Progenitor cell of endocrine pancreas (in vitro differentiated cells): ENCODE measurements at places on chromosomes 16 and 17.

DNA sequence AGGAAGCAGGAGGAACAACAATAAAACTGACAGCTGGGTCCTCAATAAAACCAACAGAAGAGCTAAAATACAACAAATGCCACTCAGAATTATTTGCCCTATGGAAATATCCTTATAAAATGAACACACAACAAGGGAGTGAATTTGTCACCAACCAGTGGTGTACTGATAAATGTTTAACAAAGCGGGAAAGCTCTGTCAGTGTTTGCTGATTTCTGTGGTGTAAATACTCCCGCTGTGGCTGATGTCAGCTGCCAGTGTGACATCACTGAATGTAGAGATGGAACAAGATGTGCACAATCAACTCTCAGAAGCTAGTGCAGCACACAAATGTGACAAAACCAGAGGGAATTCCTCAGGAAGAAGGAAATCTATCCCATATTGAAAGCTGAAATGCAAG is 51.9 kb downstream of the CDYL2 start:
- H3K36me3 ChIP-seq, result peaks cover 1% of the 10 kb centered on the region
- no peaks in the 10 kb centered on the region for H3K27me3 ChIP-seq
- no peak overlapping the region for H3K27ac ChIP-seq

GRCh38 chr17:14605267-14605599 is 304.4 kb downstream of the HS3ST3B1 start:
- no peak overlapping the region for H3K4me3 ChIP-seq
- no peak overlapping the region for H3K27ac ChIP-seq
- no peaks in the 10 kb centered on the region for H3K27me3 ChIP-seq
- no peaks in the 10 kb centered on the region for H3K4me1 ChIP-seq
- no peak for DNase-seq

DNA sequence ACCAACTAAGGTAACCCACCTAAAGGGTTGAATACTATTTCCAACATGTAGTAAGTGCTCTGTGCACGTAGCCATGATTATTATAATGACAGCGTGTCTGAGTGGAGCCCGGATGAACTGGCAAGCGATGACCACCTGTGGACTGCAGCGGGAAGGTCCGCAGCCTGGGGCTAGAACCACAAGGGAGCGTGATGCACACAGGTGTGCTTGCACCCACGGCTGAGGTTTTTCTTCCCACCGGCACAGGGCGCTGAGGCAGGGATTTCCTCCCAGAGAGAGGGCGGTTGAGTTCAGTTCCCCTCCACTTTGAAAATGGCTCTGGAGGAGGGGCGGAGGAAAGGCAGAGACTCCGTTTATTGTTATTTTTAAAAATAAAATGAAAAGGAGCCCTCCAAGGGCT is 221.7 kb upstream of the HSBP1 start:
- DNase-seq, result no peak
- no peak overlapping the region for H3K4me3 ChIP-seq
- peaks cover 7% of the 10 kb centered on the region for H3K4me1 ChIP-seq

DNA sequence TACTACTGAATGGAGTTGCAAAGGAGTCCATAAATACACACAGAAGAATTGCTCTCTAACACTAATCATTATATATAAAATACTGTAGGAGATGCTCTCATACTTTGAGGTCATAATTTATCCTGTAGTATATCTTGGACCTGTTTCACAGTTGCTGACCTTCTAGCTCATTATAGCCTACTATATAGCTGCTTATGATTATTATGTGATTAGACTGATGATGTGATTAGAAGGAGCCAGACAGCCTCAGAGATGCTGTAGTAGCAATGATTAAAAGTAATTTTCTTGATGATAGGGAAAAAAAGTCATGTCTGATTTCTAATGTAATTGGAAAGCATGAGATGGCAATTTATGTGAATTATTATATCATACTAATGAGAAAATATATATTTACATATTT is 455.7 kb downstream of the CNTNAP4 start:
- H3K27ac ChIP-seq, result no peak overlapping the region
- H3K36me3 ChIP-seq, result no peaks in the 10 kb centered on the region
- no peak for DNase-seq

DNA sequence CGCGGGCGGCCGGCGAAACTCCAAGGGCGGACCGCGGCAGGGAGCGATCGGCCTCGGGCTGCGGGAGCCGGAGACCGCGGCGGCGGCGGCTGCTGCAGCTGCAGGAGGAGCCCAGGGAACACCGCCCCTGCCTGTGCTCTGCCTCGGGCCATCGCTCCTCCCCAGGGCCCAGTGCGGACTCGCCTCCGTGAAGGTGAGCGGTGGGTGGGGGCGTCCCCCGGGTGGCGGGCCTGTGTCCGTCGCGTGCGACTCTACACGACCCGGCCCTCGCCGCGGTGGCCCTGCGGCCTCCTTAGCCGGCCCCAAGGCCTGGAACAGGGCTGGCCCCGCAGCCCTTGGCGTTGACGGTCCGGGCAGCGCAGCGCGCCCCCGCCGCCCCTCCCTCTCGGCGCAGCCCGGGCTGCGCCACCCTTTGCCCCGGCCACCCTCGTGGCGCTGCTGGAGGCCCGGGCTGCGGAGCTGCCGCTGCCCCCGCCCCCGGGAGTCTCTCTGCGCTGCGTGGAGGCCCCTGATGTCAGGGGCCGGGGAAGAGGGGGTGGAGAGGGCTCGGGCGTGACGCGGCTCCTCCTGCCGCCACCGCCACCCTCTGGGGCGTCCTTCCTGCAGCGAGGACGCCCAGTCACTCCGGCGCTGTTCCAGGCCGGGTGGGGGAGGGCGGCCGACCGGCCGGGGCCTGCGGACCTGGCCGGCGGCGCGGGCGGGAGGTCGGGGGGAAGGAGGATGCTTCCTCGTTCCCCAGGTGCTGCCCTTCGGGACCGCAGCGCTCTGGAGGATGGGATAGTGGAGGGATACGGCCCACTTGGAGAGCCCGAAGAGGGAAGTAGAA is 485 bp downstream of the DYNLL2 start:
- H3K36me3 ChIP-seq, result peaks cover 6% of the 10 kb centered on the region
- peak overlapping the region; percentile 90 for H3K4me3 ChIP-seq
- peaks cover 6% of the 10 kb centered on the region for H3K27me3 ChIP-seq
- peaks cover 46% of the 10 kb centered on the region for H3K4me1 ChIP-seq

DNA sequence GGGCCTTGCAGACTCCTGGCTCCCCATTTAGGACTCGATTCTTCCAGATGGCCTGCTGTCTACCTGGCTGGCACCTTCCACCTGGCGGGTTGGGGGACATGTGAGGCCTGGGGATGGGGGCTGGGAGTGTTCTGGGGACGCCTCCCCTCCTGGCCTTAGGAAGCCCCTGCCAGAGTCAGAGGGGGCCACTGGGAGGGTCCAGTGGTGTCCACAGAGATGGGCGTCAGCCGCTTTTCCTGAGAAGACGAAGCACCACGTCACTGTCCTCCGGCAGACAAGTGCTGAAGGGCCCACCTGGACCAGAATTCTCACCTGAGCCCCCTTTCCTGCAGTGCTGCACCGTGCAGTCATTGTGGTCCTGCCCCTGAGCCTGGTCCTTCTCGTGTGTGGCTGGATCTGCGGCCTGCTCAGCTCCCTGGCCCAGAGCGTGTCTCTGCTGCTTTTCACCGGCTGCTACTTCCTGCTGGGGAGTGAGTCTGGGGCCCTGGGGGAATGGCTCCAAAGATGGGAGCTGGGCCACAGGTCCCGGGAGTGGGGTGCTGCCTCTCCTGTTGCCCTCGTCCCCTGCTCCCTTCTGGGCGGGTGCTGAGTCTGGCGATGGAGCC is 2.9 kb downstream of the TMEM235 start:
- peaks cover 42% of the 10 kb centered on the region for H3K27me3 ChIP-seq
- no peaks in the 10 kb centered on the region for H3K36me3 ChIP-seq
- H3K4me3 ChIP-seq, result no peak overlapping the region
- no peak overlapping the region for H3K27ac ChIP-seq
- H3K4me1 ChIP-seq, result no peaks in the 10 kb centered on the region

- no peak overlapping the region for H3K27ac ChIP-seq
- no peaks in the 10 kb centered on the region for H3K4me1 ChIP-seq
- DNase-seq, result no peak
- H3K27me3 ChIP-seq, result peaks cover 32% of the 10 kb centered on the region
- no peaks in the 10 kb centered on the region for H3K36me3 ChIP-seq
Observed at GRCh38 chr16:55938126-55938525, 63.0 kb upstream of the CES5A start.

DNA sequence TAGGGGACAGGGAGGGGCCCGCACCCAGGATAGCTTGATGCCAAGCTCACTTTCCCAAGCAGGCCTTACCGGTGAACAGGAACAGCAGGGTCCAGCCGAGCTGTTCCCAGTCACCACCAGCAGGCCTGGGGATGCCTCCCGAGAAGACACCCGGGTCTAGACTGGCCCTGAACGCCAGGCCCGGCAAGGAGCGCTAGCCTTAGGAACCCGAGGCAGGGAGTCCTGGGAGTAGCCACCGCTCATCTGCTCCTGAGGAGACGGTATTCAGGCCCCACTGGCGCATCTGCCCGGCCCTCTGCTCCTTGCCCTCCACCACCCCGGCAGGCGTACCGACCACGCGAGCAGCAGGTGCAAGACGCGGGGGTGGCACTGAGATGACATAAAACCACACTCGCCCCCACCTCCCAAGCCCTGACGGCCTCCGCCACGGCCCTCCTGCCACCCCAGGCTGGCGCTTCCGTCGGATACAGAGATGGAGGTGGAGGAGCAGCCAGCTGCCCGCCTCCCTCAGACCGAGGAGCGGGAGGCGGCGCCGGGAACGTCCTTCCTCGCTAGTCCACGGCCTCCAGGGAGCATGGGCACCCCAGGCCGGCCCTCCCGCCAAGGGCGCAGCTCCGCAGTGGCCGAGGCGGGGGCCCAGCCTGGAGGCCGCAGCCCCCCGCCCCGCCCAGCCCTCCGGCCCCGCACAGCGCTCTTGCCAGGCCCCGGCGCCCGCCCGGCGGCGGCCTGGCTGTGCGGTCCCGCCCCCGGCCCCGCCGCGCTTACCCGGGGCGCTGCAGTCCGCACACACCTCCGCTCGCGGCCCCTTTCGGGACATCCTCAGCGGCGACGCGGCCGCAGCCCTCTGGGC is 661 bp downstream of the GIT1 start:
- H3K27me3 ChIP-seq, result no peaks in the 10 kb centered on the region
- no peaks in the 10 kb centered on the region for H3K36me3 ChIP-seq
- peak overlapping the region; percentile 79 for H3K4me3 ChIP-seq
- no peak for DNase-seq

DNA sequence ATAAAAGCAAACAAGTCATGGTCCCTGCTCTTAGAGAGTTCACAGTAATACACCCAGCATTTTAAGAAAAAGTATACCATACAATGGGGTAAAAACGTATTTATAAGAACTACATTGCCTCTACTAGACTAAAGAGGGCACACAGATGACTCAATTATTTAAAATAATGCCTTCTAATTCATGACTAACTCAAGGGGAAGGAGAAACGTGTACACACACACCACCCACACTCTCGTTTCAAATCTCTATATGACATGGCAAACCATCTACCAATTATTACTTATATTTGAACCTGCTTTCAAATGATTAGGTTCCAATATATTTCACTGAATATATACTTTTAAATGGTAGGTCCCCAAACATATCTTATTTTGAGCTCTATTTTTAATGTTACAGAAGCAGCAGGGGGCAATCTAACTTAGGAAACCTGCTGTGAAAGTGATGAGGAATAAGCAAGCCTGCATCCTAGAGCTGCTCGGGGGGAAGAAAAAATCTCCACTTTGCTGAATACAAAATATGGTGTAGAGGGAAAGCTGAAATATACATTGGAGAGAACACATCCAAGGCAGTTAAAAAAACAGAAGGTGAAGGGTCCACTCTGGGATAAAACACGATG is 232.4 kb upstream of the PSMD7 start:
- peaks cover 7% of the 10 kb centered on the region for H3K4me1 ChIP-seq
- H3K27ac ChIP-seq, result no peak overlapping the region
- H3K36me3 ChIP-seq, result no peaks in the 10 kb centered on the region
- H3K27me3 ChIP-seq, result peaks cover 4% of the 10 kb centered on the region

GRCh38 chr17:67995570-67996263 is 552 bp downstream of the C17orf58 start:
- H3K4me1 ChIP-seq, result peaks cover 17% of the 10 kb centered on the region
- DNase-seq, result peak; percentile 22
- H3K36me3 ChIP-seq, result no peaks in the 10 kb centered on the region
- H3K4me3 ChIP-seq, result peak overlapping the region; percentile 76
- H3K27me3 ChIP-seq, result peaks cover 13% of the 10 kb centered on the region
- peak overlapping the region; percentile 89 for H3K27ac ChIP-seq

DNA sequence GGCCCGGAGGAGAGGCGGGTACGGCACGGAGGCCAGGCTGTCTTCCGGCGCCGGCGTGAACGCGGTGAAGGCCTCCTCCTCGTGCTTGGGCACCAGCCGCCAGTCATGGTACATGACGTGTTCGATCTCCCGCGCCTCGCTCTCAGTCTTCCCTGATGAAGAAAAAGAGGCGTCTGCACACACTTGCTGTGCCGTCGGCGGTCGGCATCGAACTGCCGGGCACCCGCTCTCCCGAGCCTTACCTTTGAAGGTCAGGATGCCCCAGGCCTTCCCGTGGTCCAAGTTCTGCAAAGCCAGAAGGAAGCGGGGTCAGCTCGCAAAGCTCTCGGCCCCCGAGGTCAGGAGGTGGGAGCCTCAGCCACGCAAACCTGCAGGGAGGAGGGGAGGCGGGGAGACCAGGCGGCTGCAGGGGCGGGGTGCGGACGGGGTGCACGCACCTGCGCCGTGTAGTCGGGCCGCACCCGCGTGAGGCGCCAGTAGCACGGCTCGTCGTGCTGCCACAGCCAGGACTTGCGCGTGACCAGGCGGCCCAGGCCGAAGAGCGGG is at the start of gene EME2:
Gene EME2 (plus strand): TSS at position 449 of the 546 bp plus-strand sequence. CDS start 418 bp downstream, outside the sequence.
- H3K27ac ChIP-seq, result peak within 1 kb of the TSS; percentile 98
- H3K4me1 ChIP-seq, result peaks cover 9% of the 10 kb centered on the region
- peak within 1 kb of the TSS; percentile 94 for H3K4me3 ChIP-seq
- H3K27me3 ChIP-seq, result no peaks in the 10 kb centered on the region
- H3K36me3 ChIP-seq, result peaks cover 6% of the 10 kb centered on the region

GRCh38 chr17:51860954-51861561 is 297.5 kb downstream of the CA10 start:
- H3K4me1 ChIP-seq, result peaks cover 16% of the 10 kb centered on the region
- no peak overlapping the region for H3K27ac ChIP-seq

DNA sequence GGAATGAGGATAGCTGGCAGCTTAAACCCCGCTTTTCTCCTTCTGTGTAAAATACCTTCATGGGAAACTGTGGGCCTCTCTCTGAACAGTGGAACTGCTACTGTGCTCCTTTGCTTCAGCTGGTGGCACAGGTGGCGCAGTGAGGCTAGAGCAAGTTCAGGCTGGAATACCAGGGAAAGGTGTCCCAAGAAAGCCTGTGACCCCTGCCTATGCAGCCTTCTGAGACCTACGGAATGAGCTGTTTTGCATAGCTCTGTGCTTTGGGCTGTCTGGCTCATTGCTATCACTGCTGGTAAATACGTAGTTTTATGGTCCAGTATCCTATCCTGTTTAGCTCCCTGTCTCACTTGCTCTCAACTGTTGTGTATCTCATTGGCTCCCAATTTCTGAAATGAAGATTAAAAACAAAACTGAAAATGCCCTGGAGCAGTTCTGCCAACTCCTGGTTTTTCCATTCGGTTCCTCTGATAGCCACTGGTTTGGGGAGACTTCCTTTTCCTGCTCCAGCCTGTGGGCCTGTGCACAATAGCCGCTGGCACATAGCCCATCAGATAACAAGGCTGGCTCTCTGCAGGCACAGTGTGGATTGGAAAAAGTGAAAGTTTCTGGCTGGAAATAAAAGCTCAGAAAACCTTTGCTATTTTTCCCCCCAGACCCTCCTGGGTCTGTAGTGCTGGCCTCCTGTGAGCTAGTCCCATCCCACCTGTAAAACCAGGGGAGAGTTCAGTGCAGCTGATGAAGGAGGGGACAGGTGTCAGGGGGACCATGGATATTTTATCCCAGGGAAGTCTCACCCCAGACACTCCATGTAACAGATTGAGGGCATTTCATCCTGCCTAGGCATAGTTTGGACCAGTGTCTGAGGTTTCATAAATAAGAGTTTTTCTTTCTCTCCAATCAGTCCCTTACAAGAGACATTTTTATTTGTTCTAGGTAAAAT is 24.0 kb downstream of the LIMD2 start:
- H3K4me1 ChIP-seq, result no peaks in the 10 kb centered on the region
- H3K27ac ChIP-seq, result no peak overlapping the region
- no peak for DNase-seq
- peaks cover 3% of the 10 kb centered on the region for H3K36me3 ChIP-seq
- H3K4me3 ChIP-seq, result no peak overlapping the region
